Activated T-cell treated with anti-CD3 and anti-CD28 coated beads, Interleukin-2, amount 50 U/mL, for 72 hours (primary cell): ENCODE measurements at places on chromosomes 3 and 15. TPM values are rescaled to one million over a fixed set of nuclear protein-coding genes. Genes with fewer than 3 reads are reported as not detected.

DNA sequence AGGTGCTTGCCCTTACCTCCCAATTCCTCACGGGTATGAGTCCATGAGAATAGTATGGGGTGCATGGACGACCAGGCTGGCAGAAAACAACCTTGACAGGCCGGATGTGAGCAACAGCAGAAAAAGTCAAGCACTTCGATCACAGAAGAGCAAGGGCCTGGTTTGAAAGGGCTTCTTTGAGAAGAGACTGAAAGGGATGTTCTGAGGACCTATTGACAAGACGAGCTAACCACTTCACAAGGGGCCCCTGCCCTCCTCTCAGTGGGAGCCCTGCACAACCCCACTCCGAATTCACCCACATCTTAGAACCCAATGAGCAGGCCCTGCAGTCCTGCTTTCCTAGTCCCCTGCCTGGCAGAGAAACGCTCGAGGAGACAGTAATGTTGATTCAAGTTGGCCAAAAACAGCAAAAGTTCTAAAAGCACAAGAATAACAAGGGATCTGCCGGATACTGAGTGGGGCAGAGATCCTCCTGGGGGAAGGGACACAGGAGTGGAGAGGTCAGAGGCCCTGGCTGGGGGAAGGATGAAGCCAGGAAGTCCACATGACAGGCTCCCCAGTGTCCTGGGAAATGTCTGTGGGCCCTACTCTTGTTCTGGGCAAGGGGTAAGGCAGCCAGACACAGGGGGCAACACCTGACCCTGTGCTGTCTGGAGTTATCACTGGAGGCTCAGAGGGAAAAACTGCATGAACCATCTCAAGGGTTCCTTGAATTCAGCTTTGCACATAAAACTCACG lies 14.8 kb upstream of the CX3CR1 start:
- H3K36me3 ChIP-seq, result peaks cover 11% of the 10 kb centered on the region
- H3K27me3 ChIP-seq, result no peaks in the 10 kb centered on the region
- DNase-seq, result no peak
- peak overlapping the region; percentile 27 for H3K4me3 ChIP-seq

DNA sequence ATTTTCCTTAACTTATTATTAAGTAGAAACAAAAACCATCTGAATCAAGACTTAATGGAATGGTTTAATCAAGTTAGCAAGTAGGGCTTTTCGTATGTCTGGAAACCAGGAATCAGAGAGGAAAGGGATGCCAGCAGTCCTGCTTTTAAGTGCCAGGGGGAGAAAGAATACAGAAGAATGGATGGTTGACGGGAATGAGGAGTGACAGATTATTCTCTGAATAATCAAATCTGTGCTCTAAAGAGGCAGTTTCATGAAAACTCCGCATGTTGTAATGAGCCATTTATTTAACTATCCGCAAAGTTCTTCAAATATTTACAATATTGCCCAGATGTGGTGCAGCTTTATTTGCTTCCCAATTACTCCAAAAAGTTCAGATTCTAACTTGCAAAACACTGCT lies 103.0 kb downstream of the CTNNB1 start:
- H3K36me3 ChIP-seq, result no peaks in the 10 kb centered on the region
- no peak overlapping the region for H3K4me3 ChIP-seq
- no peak overlapping the region for H3K27ac ChIP-seq
- DNase-seq, result no peak
- no peaks in the 10 kb centered on the region for H3K4me1 ChIP-seq

The ZNF385D gene
- total RNA-seq, result not detected

The CYP19A1 gene
- not detected for total RNA-seq

The CCRL2 gene
- total RNA-seq, result 3.2 TPM

The TRPM1 gene
- not detected for total RNA-seq

The SLC2A2 gene
- total RNA-seq, result not detected
